KG1 (cell line): ENCODE measurements at places on chromosomes 16 and 17.

DNA sequence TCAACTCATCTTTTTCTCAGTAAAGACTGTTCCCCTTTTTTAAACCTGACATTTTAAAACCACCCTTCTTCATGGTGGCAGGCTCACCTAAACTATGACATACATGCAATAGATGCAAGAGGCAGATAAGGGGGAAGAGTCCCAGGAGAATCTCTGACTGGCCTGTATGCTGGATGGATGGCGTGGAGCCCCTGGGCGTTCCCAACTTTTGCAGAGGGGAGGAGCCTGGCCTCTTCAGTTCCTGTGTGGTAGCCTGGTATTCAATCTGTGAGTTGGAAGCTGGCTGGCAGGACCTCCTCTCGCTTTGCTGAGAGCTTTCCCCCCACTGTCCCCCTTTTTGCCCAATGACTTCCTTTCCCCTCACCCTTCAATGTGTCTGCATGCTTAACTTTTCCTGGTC lies 217.6 kb upstream of the CA10 start:
- DNase-seq = no peak

- no peak for DNase-seq
Measured at GRCh38 chr16:70390774-70391173, 44.1 kb downstream of the DDX19A start.

GRCh38 chr16:47142486-47142820 lies 1.3 kb downstream of the NETO2 start:
- no peak for DNase-seq

DNA sequence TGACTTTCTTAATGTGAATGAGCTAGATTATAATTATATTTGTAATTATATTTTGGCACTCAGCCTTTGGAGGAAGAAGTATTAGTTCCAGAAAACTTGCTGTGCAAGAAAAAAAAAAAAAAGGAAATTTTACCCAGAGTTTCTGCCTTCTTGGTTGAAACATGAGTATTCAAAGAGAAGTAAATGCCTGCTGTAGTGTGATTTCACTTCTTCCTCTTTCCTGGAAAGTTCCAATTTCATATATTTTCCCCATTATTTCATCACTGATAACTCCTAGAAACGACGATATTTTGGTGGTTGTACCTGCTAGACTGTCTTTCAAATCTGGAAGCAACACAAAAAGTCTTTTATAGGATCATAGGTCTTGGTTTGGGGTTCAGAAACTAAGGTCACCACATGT lies 20.4 kb upstream of the MPHOSPH6 start:
- DNase-seq = no peak

DNA sequence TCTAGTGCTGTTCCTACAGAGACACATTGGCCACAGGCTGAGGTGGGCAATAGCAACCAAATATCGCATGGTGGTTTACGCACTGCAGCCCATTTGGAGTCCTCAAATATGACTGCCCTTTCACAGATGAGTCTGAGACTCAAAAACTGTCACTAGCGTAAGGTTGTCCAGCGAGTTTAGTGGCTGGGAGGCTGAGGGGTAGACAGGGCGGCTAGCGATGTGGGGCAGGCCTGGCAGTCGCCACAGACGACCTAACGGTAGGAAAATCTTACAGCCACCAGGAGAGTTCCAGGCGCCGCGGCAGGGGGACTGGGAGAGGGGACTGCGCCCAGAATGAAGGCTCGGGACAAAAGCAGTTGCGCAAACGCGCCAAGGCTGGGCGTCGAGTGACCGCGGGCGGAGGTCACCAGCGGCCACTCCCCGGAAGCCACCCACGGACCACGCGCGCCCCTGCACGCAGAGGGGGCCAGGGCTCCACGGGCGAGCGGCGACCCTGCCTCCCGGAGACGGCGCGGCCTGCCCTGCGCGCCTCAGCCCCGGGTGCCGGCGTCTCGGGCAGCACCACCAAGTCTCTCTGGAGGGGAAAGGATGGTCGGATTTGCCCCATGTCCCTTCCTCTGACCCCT lies 699 bp upstream of the MAP1LC3B start:
- DNase-seq = no peak

- no peak for DNase-seq
Measured at GRCh38 chr17:33322063-33322462, 29.0 kb upstream of the ASIC2 start.
